Right atrium auricular region (tissue), 2 donors: ENCODE measurements at places on chromosomes 12 and 14.

GRCh38 chr12:9235519-9235918 is 27.3 kb upstream of the PZP start:
- DNase-seq: no peak

DNA sequence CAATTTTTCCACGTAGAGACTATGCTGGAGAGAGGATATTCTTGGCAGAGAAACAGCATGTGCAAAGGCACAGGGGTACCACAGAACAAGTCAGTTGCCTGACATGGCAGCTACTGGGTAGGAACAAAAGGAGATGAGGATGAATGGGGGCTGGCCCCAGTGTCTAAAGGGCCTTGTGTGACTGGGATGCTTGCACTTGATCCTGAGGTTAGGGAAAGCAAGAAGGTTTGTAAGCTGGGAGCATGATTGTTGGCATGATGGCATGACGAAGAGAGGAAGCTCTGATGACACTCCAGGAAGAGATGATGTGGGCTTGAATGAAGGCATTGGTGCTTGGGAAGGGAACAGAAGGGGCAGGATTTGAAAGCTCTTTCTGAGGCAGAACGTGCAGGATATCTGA is 139.1 kb downstream of the ZFP36L1 start:
- DNase-seq: peak; percentile 50

DNA sequence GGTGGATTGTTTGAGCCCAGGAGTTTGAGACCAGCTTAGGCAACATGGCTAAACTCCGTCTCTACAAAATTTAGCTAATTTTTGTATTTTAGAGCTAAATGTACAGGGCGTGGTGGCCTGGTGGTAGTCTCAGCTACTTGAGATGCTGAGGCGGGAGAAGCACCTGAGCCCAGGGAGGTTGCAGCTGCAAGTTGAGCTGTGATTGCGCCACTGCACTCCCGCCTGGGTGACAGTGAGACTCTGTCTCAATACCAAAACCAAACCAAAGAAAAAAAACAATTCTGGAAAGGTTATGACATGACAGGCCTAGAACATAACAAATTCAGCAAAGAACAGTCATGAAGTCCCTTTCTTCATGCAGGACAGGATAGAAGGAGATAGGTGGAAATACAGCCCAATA is 25.7 kb downstream of the WDR89 start:
- no peak for DNase-seq

- no peak for DNase-seq
Measured at GRCh38 chr12:89200217-89200616, 152.1 kb downstream of the DUSP6 start.

GRCh38 chr14:88181072-88181471 is 142.0 kb downstream of the KCNK10 start:
- no peak for DNase-seq
